MG63 (cell line): ENCODE measurements at places on chromosomes 5 and 9. TPM values are rescaled to one million over a fixed set of nuclear protein-coding genes. Genes with fewer than 3 reads are reported as not detected.

The SPRY4 gene
- 3.9 and 5.5 TPM in 2 replicates for total RNA-seq

The CFAP90 gene
- not detected in 2 replicates for total RNA-seq

The SERF1A gene
- total RNA-seq: 7.0 and 9.3 TPM in 2 replicates

The PCDHGA10 gene
- total RNA-seq: 1.0 and 1.2 TPM in 2 replicates

The GALNT12 gene
- 0.22 and 0.99 TPM in 2 replicates for total RNA-seq

The PRSS3 gene
- not detected in 2 replicates for total RNA-seq

The CYLC2 gene
- total RNA-seq: not detected in 2 replicates

The AMACR gene
- total RNA-seq: 4.3 and 26.3 TPM in 2 replicates

The LCP2 gene
- total RNA-seq: not detected in 2 replicates

The GPR151 gene
- total RNA-seq: not detected in 2 replicates

The LTC4S gene
- total RNA-seq: 1.7 TPM in 1 of 2 replicates, not detected in the other

The CAAP1 gene
- total RNA-seq: 15.3 and 20.9 TPM in 2 replicates

The SLC46A2 gene
- not detected in 2 replicates for total RNA-seq
